ENCODE measurements at places on chromosomes 1 and 21.
A peak's percentile ranks its signal among the peaks of the same experiment; 100 is the strongest.

DNA sequence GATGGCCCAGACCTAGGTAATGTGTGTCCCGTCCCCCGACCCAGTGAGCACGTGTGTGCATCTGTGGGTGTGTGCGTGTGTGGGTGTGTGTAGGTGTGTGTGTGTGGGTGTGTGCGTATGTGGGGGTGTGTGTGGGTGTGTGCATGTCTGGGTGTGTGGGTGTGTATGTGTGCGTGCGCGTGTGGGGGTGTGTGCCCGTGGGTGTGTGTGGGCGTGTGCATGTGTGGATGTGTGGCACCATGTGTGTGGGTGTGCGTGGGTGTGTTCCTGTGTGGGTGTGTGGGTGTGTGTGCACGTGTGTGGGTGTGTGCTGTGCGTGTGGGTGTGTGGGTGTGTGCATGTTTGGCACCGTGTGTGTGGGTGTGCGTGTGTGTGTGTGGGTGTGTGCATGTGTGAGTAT is 309.5 kb downstream of the KIF26B start:
- no peak for DNase-seq

DNA sequence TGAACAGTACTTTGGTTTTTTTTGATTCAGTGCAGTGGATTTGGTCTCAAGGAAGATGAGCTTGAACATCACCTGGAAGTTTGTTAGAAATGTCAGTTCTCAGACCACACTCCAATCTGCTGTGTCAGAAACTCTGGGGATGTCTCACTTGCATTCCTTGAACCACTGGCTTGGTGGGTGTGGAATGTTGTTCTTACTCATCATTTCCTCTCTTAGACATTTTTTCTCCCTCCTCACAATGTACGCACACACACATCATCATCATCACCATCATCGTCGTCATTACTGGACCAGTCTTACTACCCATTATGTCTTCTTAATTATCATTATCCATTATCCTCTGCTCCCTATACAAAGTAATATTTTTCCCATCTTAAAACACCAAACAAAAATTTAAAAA is 91.9 kb upstream of the KCNK2 start:
- DNase-seq, result no peak

DNA sequence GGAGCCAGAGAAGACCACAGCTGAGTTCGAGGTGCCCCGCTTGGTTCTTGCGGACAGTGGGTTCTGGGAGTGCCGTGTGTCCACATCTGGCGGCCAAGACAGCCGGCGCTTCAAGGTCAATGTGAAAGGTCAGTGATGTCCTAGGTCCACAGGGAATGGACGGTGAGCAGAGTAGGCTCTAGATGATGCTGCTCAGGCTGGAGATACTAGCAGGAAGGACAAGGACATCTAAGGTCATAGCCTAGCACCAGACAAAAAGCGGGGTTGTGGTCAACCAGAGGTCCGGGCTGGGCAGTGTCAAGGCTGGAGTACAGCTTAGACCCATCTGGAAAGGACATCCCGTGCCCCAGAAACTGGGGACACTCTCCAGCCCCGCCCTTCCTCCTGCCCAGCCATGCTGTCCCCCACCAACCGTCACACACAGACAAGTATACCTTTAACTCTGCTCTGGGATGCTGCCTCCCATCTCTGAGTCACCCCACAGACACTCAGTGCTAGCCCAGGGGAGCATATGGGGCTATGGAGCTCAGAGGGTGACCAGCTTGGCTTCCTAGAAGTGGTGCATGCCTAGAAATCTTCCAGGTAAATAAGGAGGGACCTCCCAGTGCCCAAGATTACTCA is 8.7 kb downstream of the TIE1 start:
- no peak for DNase-seq

DNA sequence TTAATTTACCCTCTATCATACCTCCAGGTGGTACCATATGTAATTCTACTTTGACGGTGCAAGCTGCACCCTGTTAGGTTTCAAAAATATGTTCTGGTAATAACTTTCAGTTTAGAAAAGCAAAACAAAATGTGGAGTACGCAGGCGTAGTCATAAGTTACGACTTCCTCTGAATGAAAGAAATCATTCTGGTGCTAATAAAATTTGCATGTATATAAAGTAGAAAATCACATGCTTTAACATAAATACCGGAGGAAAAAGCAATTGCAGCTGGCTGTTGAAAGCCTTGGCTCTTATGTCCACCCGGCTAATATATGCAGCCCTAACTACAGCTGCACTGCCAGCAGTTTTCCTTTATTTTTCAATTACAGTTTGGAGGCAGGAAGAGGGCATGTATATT is 65.2 kb upstream of the TMPRSS15 start:
- no peak for DNase-seq

- DNase-seq, result no peak
Measured at GRCh38 chr1:54965624-54966340, 14.6 kb upstream of the TMEM61 start.

DNA sequence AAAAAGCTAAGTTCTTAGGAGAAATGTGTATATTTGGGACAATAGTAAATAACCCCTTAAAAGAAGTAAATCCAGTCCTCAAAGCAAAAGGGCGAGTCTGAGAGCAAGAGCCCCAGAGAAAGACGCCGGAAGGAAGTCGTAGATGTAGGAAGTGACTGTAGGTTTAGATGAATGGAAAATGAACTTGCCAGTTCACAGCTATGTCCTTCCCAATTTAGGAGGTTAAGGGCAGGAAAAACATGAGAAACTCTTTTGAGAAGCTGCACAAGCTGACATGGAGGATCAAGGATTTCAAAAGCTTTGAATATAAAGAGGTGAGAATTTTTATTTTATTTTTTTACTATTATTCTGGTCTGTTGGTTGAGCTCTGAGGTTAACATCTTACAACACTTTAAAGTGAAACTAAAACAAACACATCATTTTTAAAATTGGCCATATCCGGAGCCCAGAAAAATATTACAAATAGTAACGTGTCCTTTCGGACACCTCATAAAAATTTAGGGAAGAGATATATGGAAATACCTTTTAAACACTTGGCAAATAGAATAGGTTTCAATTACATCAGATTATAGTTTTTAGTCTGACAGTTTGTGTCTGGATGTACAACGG is 1178.6 kb downstream of the MRPL39 start:
- DNase-seq, result no peak

DNA sequence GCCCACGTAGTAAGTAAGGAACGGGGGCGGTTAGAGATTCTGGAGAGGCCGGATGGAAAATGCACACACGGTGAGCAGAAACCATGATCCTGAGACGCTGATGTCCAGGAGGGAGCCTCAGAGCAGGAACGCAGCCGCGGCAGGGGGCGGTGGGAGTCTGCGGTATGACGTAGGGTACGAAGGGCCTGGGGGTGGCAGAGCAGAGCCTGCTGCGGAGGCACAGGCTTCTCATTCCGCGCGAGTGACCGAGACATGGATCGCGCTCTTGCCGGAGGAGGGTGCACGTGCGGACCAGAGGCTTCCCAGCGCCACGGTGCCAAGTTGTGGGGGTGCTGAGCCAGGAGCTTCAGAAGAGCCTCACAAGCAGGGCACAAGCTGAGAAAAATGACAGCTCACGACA is 176.2 kb downstream of the KIF26B start:
- DNase-seq, result no peak

GRCh38 chr1:160597051-160597450 is 17.8 kb upstream of the CD84 start:
- DNase-seq, result no peak

- DNase-seq, result no peak
Measured at GRCh38 chr1:185474440-185475149, 157.6 kb upstream of the IVNS1ABP start.

- DNase-seq, result no peak
Measured at GRCh38 chr1:217881131-217881543, 250.0 kb downstream of the SPATA17 start.

DNA sequence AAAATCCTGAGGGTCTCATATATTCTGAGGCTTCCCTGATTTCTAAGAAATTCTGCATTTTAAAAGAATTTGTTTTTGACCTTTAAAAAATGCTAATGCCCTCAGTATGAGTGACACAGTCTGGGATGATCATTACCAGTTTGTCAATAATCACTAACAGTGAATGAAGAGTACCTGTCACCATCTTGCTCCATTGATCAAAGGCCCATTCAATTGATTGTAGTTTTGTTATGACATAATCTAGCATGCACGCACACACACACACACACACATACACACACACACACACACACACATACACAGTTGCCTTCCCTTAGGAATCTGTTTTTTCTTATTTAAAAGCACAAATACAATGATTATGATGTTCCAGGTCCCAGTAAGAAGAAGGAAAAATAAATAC is 250.4 kb downstream of the NFIA start:
- no peak for DNase-seq

GRCh38 chr21:31897311-31897710 is 24.5 kb downstream of the HUNK start:
- no peak for DNase-seq

GRCh38 chr1:82762829-82763532 is 962.2 kb downstream of the ADGRL2 start:
- DNase-seq, result no peak

DNA sequence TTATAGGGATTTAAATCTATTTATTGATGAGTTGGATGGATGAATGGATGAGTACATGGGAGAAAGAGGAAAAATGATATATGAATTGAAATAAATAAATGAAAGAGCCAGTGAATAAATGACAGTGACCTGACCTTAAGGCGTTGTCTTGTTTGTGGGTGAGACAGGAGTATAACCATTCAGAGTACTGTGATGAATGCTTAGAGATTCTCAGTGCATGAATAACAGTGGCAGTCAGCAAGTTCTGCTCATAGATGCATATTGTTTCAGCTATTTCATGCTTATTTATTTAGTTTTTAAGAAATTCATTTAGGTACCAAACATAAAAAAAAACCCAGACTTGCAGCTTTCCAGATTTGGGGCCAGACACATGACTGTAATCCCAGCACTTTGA is 116.4 kb downstream of the FGGY start:
- no peak for DNase-seq

GRCh38 chr1:218444173-218444572 is 99.0 kb downstream of the TGFB2 start:
- no peak for DNase-seq

DNA sequence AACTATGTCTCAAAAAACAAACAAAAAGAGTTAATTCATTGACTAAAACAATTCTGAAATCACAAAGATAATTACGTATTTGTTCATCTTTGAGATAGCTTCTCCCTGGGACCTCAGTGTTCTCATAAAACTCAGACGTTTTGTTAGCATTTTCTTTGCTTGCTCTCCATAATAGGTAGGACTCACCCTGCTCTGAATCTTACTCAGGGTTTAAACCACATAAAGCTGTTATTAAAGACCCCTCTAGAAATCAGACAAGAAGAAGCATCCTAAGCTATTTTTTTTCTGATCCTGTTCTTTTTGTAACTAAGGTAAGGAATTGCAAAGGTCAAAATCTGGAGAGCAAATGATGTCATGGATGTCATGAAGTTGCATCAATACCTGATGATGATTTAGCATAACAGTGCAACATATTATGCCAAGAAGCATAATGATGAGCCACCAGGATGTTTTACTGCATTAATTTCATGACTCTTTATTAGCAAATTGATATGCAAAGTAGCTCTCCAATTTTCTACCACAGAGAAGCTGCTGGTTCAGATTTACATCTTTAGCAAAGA is 2.4 kb downstream of the FBXO42 start:
- DNase-seq, result no peak

GRCh38 chr1:223629126-223629457 is 36.4 kb downstream of the CAPN8 start:
- DNase-seq, result no peak

DNA sequence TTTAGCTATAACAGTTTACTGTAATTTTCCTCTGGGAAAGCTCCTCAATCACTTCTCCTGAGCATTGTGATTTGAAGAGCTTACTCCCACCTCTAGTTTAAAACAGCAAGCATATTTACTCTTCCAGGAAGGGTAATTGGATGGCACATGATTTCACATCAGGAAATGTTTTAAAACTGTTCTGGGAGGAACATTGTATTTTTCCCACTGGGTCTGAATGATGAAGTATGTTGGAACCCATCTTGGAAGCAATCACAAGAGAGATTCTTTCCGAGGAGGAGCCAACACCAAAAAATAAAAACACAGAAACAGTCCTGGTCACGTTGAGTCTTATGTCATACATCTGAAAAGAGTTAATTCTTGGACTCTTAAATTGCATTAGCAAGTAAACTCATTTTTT is 17.3 kb downstream of the MAP10 start:
- DNase-seq, result no peak

GRCh38 chr1:18803151-18803791 is 56.2 kb downstream of the TAS1R2 start:
- DNase-seq, result no peak

GRCh38 chr21:20451046-20451445 is 547.2 kb upstream of the NCAM2 start:
- DNase-seq, result no peak

DNA sequence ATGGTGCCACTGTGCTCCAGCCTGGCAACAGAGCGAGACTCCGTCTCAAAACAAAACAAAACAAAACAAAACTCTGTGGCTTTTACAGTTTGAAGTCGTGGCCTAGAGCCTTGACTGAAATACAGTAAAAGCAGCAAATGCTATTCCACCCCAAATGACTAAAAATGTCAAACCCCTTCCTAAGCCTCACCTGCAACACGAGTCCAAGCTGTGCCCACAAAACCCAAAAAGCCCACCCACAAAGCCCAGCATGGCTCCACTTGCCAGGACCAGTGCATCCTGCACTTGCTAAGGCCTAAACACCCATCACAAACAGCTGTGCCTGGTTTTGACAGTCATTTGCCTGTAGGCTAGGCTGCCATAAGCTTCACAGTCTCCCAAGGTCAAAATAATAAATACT is 21.3 kb downstream of the VAV3 start:
- DNase-seq, result no peak

DNA sequence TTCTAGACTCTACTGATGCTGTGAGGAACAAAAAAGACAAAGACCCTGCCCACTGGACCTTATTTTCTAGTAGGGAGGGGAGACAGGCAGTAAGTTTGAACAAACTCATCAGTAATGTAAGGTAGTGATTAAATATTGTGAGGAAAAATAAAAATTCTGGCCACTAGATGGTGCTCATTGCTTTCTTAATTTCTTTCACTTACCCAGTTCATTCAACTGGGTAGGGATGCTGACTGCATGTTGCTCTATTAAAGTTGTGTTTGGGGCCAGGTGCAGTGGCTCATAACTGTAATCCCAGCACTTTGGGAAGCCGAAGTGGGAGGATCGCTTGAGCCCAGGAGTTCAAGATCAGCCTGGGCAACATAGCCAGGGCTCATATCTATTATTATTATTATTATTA is 6.3 kb upstream of the KYAT3 start:
- DNase-seq, result no peak

- DNase-seq, result no peak
Measured at GRCh38 chr1:198367296-198367695, 173.2 kb downstream of the ATP6V1G3 start.

DNA sequence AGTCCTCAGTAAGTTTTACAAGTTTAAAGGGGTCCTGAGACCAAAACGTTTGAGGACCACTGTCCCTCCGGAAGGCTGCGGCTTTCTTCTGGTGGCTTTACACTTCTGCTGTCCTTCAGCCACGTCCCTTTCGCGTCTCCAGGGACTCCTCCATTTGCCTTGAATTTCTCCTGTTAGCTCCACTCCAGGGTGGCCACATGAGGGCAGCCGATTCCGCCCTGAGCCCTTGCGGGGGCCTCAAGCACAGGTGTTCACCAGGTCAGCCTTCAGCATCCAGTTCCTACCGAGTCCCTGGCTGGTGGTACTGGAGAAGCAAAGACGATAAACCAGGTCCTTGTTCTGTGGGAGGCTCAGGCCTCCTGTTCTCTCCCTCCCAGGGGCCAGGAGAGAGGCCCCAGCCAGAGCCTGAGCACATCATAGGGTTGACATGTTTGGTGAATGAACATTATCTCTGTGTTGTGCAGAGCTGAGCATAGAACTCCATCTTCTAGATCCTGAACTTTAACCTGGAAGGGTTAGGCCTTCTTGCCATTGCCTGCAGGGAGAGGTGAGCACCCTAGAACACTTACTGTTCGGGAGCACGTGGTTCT is 27.4 kb upstream of the COQ8A start:
- peak; percentile 3 for DNase-seq
